ENCODE measurements at places on chromosomes 3 and 15. TPM values are rescaled to one million over a fixed set of nuclear protein-coding genes. Genes with fewer than 3 reads are reported as not detected.
A peak's percentile ranks its signal among the peaks of the same experiment; 100 is the strongest.

Gene TMEM212
- total RNA-seq: not detected

- no peak for DNase-seq
Observed at GRCh38 chr3:102866845-102867244, 432.0 kb downstream of the ZPLD1 start.

- no peak for DNase-seq
Observed at GRCh38 chr3:181718987-181719911, 7.5 kb downstream of the SOX2 start.

GRCh38 chr3:133629146-133629545, 32.6 kb downstream of the TOPBP1 start:
- DNase-seq: no peak

DNA sequence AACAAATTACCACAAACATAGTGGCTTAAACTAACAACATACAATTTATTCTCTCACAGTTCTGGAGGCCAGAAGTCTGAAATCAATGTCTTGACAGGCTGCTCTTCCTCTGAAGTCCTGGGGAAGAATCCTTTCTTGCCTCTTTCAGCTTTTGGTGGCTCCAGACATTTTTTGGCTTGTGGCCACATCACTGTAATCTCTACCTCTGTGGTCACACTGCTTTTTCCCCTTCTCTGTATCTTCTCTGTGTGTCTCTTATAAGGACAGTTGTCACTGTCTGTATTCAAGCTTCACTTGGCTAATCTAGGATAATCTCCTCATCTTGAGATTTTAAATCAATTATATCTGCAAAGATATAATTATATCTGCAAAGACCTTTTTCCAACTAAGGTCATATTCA, 80.3 kb upstream of the ABHD2 start:
- DNase-seq: no peak

DNA sequence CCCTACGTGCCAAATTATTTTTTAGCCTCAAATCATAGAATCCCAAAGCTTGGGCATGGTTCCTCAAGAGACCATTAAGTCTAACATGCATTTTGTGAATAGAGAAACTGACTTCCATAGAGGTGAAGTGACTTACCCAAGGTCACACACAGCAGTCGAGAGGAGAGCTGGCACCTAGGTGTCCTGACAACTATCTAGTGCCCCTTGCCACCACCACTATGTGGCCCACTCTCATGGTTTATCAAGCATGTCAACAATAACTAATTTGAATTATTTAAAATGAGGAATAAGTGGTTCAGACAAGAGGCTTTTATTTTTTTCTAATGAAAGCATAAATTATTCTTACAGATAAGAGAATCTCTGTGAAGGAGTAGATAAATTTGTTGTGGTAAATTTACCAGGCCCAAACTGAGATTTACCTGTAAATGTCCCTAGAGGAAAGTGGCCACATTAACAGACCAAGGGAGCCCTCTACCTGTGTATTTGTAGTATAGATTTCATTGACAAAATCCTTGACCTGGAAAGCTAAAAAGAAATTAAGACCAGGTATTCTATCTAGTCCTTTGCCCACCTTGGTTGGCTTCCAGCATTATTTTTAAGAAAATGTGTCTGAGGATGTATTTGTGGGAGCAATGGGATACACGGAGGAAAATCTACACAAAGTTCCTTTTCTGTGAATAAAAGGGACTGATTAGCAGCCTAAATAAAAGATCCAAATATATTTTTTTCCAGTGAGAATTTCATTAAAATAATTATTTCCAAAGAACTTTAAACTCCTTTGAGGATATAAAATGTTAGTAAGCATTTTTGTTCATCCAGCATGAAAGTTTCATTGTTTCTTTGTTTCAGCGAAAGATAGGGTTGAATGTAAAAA, 49.1 kb downstream of the IQCH start:
- DNase-seq: peak; percentile 29

- DNase-seq: peak; percentile 67
Observed at GRCh38 chr15:72796515-72797337, 13.2 kb upstream of the ADPGK start.

Gene MORC1
- not detected for total RNA-seq

GRCh38 chr3:32998631-32999451, 47.4 kb downstream of the CCR4 start:
- no peak for DNase-seq

Gene GABRA5
- 5.9 TPM for total RNA-seq

DNA sequence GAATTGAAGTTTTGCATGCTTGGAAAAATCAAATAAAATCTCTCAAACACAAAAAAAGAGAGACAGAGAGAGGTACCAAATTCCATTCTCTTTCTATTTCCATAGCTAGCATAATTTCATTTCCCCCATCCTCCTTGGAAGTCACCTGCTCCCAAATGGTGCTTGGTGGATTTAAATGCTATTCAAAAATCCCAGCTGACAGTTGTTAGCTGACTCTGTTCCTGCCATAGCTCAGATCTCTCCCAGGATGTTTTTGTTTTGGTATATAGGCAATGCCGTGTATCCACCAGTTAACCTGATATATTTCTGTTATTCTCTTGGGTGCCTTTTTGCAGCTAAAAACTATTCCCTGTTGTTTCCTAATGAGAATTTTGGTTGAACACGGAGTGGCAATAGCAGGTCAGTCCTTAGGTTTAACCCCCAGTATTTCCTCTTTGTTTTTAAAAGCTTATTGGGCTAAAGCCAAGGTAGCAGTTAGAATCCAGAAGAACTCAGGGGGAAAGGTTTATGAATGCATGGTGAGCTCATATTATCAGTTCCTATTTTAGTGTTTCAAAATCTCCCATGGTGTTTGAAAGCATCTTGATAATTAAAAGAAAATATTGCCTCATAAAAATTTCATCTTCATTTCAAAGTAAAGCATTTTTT, 240.0 kb upstream of the GBE1 start:
- DNase-seq: no peak

Gene CD200R1
- total RNA-seq: 0.09 TPM

GRCh38 chr3:120798346-120798745, 55.8 kb downstream of the GTF2E1 start:
- DNase-seq: no peak

DNA sequence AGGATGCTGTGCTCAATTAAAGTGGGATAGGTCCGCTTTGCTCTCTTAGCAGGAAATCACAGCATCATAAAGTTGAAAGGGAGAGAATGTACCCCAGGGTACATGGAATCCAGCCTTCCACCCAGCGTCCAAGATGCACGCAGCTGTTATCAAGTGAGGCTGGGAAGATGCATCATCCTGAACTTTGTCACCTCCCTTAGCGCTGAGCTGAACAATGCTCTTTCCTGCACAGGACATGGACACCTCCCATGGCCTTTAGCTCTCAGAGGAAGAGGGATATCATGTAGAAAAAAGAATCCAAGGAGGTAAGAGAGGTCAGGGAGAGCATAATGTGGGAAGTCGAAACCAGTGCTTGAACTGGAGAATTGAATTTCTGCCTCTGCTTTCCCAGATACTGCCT, 192.8 kb downstream of the FEZF2 start:
- no peak for DNase-seq

Gene WDR93
- not detected for total RNA-seq

Gene HCLS1
- 1.3 TPM for total RNA-seq

DNA sequence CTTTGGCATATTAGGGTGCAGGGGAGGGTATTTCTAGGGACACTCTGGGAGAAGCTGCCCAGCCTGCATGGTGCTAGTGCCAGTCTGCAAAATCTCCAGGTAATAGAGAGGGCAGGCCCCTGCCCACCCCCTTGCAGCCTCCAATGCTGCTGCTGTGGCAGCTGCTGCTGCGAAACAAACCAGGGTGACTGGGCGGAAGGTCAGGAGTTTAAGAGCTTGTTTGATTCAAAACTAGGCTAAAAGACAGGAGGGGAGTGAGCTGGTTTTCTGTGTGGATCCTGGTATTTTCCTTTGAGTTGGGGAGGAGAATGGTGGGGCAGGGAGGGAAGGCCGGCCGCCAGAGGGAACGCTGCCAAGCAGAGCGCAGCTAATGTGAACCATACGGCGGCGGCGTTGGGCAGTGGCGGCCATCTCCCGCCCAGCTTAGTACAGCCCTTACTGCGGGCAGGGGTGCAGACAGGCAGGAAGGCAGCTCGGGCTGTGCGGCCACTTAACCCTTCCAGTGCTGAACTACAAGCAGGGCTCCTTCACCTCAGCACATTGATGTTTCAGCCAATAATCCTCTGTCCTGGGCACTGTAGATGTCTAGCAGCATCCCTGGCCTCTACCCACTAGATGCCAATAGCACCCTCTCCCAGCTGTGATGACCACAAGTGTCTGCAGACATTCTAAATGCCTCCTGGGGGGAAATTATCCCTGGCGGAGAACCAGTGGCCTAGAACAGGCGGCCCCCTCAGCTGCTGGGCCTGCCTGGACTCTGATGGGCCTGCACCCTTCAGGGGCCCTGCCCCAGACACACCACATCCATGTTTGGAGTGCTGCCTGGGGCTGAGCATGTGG, 125.7 kb downstream of the EEFSEC start:
- peak; percentile 93 for DNase-seq
